ENCODE measurements at places on chromosomes 2 and 18.

- DNase-seq = no peak
Observed at GRCh38 chr2:15584767-15585469, 6.8 kb upstream of the DDX1 start.

GRCh38 chr2:218957671-218958070 is 1.8 kb upstream of the CDK5R2 start:
- DNase-seq = no peak

GRCh38 chr2:33304032-33304864 is 172.2 kb upstream of the RASGRP3 start:
- DNase-seq = no peak

- DNase-seq = no peak
Observed at GRCh38 chr2:97995026-97995733, 568 bp downstream of the TMEM131 start.

DNA sequence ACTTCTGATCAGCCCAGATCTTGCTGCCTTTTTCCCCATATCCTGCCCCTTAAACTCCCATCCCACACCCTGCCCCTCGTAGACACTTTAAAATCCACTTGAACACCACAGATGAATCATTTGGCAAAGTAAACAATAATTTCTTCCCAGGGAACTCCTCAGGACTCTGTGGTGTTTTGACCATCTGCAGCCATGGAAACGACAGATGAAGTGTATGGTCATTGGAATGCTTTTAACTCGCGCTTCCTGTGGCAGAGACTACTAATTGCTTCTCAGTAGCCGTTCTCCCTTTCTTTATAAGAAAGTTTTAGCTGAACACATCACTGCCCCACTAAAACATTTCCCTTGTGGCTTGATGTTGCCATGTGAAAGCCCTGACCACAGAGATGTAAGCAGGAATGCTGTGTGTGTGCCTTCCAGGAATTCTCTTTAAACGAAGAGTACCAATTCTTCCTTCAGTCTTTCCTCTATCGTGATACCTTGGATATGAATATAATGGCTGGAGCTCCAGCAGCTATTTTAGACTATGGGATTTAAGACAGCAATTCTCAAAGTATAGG is 92.7 kb upstream of the PARD3B start:
- DNase-seq = no peak

- no peak for DNase-seq
Observed at GRCh38 chr2:8663997-8664396, 17.9 kb upstream of the ID2 start.

DNA sequence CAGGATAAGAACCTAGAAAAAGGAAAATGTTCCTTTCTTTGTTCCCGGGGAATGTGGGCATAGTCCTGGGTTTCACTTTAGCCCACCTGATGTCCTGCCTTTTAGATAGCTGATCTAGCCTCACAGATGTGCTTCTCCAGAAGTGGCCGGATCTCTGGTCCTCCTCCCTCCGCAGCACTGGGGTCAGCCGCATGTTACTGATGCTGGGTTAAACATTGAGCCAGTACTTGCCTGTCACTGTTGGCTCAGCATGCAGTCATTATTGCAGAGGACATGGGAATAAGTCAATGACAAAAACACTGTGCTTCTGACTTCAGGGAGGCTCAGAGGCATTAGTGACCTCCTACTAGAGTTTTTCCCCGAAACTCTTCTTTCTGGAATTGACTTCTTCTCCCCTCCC is 27.6 kb downstream of the NCK2 start:
- DNase-seq = no peak

GRCh38 chr18:35389095-35389618 is 12.0 kb upstream of the ZNF396 start:
- no peak for DNase-seq

- no peak for DNase-seq
Observed at GRCh38 chr2:135676031-135676430, 65.6 kb upstream of the UBXN4 start.

- DNase-seq = no peak
Observed at GRCh38 chr2:43724728-43725526, 48.7 kb upstream of the C1GALT1C1L start.

DNA sequence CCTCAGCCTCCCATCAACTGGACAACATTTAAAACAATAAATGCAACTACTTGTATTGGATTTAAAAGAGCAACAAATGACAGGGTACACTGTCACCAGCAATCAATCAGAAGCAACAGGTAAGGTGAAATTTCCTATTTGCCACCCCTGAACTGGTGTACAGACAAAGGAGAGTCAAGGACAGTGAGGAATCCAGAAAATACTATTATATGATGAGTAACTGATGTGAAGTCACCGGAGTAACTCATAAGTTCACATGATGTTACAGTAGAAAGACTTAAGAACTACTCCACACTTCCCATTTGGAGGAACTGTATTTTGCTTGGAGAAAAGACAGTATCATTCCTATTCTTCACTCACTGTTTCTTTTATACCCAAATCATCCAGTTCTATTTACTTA is 4.1 kb upstream of the STAT1 start:
- no peak for DNase-seq

DNA sequence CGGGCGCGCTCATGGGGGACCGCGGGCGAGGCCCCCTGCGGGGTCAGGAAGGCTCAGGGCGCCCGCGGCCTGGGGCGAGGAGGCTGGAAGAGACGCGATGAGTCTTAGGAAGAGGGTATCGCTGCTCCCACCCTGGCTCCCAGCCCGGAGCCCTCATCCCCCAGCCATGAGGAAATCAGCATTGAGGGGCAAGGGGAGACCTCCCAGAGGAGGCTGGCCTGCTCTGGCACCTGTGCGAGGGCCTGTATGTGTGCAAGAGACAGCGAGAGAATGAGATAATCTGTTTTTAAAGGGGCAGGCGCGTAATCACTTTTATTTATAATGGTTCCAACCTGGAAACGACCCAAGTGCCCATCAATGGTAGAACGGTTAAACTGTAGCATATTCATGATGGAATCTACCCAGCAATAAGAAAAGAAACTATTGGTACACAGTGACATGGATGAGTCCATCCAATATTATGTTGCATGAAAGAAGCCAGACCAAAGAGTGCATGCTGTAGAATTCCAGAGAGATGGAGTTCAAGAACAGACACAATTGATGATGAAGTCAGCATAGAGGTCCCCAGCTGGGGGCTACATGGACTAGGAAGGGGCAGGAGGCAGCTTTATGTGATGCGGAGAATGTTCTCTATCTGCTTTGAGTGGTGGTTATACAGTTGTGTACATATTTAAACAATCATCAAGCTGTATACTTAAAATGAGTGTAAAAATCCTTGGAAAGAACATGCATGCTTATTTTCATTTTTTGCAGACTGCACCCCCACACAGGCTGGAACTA is 14.4 kb downstream of the FBXO41 start:
- no peak for DNase-seq

DNA sequence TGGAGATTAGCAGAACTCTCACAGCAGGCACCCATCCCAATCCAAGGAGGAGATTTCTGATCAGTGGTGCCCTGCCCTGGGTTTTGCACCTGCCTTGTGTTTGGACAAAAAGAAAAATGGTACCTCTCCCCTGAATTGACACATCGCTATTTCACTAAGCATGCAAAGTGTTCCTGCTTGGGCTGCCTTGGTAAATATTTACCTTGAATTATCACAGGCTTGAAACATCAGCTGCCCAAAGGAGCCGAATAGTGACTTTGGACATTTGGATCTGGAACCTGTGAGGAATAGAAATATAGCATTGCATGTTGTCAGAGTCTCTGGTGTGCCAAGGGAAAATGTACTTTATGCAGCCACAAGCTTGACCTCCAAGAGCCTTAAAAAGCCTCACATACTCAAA is 926.4 kb upstream of the FANCL start:
- no peak for DNase-seq

Data from activated T-helper 1 cell treated with anti-CD3 and anti-CD28 coated beads, Interleukin-2, amount 50 U/mL, for 16 hours (primary cell).